Activated T-helper 1 cell treated with Interleukin-2 at 50 U/mL for 16 hours (primary cell): ENCODE measurements at places on chromosomes 6 and 20.

DNA sequence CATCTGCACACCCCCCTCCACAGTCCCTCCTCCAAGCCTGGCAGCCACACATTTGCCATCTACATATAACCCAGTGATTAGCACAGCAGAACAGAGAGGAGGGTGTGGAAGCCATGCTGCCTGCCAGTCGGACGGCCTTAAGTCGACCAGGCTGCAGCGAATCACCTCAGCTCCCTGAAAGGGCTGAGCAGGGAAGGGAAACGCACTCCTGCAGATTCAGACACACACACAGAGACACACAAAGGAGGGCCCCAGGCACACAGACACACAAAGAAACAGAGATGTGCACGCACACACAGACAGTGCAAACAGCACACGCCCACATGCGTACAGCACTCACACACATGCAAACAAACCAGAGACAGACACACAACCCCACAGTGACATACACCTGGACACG, 11.2 kb upstream of the SIRPA start:
- no peak for DNase-seq

- no peak for DNase-seq
These were observed 194.9 kb downstream of the SCP2D1 start for GRCh38 chr20:19008497-19008896.

DNA sequence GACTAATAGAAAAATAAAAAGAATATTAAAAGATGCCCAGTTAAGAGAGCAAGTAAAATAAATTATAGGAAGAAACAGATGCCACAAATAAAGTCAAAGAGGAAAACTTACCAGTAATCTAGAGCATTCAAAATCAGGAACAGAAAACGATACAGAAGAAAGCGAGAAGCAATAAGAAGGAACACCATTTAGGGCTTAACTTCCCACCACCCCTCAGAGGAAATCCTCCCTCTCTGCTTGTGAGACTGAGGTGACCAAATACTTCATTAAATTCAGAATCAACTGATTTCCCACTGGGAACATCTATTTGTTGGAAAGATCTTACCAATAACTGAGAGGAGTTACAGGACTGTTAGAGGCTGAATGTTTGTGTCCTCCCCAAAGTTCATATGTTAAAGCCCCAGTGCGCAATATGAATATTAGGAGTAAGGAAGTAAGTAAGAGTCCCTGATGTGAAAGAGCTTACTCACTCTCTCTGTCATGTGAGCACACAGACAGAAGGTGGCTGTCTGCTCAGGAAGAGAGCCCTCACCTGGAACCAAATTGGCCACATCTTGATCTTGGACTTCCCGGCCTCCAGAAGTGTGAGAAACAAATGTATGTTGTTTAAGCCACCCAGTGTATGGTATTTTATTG, 19.5 kb downstream of the KATNA1 start:
- DNase-seq: no peak

DNA sequence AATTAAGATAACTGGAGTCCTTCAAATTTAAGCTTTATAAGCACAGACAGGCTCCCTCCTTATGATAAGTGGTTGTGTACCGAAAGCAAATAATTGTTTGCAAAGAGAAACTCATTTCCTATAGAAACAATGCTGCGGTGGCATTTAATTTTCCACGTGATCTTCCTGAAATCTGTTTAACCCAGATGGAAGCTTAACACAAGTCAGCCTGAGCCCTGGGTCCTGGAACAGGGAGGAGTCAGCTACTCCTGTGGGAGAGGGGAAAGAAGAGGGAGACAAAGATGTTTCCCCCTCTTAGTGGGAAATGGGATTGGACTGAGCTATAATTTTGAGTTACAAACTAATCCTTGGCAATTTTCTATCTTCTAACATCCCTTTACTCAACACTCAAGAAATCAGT, 136.5 kb downstream of the ELOVL4 start:
- no peak for DNase-seq

GRCh38 chr20:881051-881782, 34.9 kb downstream of the ANGPT4 start:
- no peak for DNase-seq

GRCh38 chr6:5050009-5050408, 35.1 kb upstream of the PPP1R3G start:
- no peak for DNase-seq

DNA sequence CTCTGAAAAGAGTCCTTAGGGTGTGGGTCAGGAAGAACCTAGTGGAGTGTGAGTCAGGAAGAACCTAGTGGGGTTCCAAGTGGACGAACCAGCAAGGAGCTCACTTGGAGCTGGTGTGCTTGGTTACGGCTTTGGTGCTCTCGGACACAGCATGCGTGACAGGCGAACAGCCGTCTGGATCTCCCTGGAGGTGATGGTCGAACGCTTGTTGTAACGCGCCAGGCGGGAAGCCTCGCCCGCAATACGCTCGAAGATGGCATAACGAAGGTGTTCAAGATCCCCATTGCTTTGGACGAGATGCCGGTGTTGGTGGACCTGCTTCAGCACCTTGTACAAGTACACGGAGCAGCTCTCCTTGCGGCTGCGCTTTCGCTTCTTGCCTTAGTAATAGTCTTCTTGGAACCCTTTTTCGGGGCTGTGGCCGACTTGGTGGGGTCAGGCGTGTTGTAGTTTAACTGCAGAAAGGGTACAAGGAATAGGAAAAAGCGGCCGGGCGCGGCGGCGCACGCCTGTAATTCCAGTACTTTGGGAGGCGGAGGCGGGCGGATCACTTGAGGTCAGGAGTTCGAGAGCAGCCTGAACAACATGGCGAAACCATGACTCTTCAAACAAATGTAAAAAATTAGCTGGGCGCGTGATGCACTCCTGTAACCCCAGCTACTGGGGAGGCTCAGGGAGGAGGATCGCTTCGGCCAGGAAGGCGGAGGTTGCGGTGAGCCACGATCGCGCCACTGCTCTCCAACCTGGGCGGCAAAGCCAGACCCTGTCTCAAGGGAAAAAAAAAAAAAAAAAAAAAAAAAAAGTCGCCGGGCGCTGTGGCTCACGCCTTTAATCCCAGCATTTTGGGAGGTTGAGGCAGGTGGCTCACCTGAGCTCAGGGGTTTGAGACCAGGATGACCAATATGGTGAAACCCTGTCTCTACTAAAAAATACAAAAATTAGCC, 48.0 kb downstream of the OR2B2 start:
- no peak for DNase-seq

- no peak for DNase-seq
These were observed 39.8 kb downstream of the SRSF3 start for GRCh38 chr6:36633915-36634314.

- DNase-seq: no peak
These were observed 100.2 kb downstream of the UST start for GRCh38 chr6:148846778-148847761.

GRCh38 chr6:150936021-150936555, 70.6 kb downstream of the MTHFD1L start:
- no peak for DNase-seq

- no peak for DNase-seq
These were observed 32.5 kb downstream of the DSE start for GRCh38 chr6:116403205-116403604.

- no peak for DNase-seq
These were observed 125.0 kb downstream of the FYN start for GRCh38 chr6:111748231-111748647.

DNA sequence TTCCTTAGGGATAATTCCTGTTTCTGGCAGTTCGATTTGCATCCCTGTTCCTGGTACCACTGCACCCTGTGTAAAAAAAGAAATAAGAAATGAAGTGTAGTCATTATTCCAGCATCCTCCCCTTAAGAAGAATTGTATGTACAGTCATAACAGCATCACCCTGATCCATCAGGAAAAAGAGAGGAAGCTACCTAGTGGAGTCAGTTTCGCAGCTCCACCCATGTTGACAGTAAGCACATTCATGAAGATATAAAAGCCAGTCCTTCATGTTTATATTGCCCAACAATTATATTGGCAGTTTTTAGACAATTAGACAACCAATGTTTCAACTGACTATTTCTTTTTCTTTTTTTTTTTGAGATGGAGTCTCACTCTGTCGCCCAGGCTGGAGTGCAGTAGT, 21.2 kb upstream of the HLA-G start:
- no peak for DNase-seq

- DNase-seq: no peak
These were observed 8.8 kb upstream of the CDH22 start for GRCh38 chr20:46316984-46317684.

DNA sequence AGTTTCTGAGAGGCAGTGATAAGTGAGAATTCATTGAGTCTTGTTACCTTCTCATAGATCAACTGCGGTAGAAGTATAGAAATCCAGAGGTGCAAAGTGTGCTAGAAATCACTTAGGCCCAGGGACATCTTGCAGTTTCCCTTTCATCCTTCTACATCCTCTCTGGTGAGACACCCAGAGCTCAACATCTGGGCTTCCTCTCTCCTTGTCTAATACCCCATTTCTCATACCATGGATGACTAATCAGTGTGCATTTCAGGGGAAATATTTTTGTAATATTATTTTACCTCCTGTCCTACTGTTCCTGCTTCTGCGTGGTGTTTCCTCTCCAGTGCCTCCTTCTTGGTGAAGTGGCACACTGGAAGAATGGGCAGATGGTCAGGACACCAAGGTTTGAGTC, 322.4 kb downstream of the TFAP2B start:
- DNase-seq: no peak

- DNase-seq: no peak
These were observed 475.6 kb upstream of the SYNCRIP start for GRCh38 chr6:86118271-86118670.

GRCh38 chr20:4813076-4813862, 91.6 kb downstream of the PRND start:
- DNase-seq: no peak

DNA sequence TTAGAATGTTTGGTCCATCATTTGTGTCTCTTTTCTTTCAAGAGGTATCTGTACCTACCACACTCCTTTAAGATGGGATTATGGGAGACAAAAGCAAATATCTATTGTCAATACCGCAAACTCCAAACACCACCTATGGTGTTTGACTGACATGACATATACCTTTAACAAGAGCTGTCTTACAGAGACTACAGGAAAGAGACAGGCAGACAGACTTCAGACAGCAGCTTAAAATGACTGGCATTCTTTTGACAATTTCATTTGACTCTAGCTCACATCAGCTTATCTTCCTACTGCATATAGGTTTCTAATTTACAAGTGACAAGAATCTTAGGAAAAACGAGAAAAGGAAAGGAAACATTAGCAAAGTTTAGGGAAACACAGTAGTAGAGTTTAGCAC, 256.0 kb upstream of the TFAP2D start:
- no peak for DNase-seq

- no peak for DNase-seq
These were observed 88.1 kb upstream of the TGM3 start for GRCh38 chr20:2207770-2208097.
